ENCODE measurements at places on chromosomes 2 and 18.

DNA sequence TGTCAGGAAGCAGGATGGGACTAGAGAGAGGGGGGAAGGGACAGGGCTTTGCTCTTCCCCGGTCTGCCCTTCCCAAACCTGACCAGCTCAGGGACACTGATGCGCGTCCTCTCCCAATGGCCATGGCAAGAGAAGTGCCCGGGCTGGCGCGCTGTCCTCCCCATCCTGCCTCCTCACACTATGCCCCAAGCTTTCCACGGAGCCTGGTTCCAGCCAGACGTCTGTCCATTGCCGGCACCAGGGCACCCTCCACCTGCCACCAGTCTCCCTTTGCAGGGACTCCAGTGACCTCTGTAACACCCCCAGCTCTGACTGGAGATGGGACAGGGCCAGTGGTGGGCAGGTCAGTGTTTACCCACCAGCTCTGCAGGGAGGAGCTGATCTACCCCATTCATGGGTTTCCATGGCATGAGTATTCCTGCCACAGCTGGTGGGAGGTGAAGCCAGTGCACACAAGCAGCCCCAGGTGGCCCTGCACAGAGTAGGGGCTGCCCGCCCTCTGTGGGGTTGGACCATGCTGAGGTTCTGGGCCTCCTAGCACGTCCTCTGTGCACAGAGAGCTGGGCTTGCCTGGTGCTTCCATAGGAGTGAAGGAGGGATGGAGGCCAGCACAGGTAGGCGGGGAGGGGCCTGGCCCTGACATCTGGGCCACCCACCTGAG lies 109.5 kb downstream of the PXDN start:
- no peak for DNase-seq

- no peak for DNase-seq
Measured at GRCh38 chr2:230124757-230125431, 56.2 kb upstream of the SLC16A14 start.

DNA sequence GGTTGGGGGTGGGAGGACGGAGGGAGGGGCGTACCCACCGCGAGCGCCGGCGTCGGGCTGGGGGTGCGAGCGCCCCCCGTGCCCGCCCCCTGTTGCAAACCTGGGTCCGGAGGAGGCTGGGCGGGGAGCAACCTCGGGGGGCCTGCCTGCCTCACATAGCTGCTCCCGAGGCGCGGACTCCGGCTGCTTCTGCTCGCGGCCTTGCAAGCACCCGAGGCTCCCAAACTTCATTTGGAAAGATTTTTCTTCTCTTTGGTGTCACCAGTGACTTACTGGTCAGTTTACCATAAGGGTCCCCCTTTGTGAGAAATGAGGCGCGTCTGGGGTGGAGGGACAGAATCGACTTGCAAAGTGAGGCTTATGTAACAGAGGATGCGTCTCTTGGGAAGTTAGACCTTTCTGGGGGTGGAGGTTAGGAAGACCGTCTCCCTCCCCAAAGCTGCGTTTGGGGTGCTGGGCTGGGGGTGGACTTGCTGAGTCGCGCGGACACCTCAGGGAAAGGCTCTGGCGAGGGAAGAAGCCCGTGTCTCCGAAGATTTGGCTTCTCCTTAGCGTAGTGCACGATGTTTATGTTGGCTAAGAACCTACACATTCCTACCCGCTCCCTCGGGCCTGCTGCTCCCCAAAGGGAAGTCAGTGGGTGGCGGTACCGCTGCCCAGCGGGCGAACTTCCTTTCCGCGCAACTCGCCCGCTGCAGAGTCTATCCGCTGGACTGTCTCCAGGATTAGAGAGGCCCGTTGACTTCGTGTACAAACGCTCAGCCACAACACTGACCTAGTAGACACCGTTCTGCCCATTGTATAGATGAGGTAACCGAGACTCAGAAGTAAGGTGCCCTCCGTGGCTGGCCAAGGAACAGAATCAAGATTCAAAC lies 559 bp downstream of the TMEM37 start:
- no peak for DNase-seq

- no peak for DNase-seq
Measured at GRCh38 chr2:44778671-44779476, 162.6 kb upstream of the SIX3 start.

DNA sequence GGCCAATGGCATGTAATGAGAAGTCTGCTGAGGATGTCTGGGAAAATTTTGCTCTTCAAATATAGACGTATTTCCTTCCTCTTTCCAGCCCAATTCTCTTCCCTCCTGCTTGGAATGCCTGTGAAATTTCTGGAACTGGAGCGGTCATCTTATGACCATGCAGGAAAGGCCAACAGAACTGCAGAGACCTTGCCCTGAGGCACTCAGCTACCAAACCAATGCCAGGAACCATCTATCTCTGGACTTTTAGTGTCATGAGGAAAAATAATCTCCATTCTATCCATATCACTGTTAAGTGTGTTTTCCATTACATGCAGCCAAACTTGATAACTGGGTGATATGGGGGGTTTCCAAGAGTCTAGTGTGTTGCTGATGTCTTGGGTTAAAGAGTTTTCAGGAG lies 363.7 kb downstream of the SLC4A3 start:
- no peak for DNase-seq

GRCh38 chr18:31516437-31516836 lies 18.5 kb downstream of the DSG2 start:
- no peak for DNase-seq

DNA sequence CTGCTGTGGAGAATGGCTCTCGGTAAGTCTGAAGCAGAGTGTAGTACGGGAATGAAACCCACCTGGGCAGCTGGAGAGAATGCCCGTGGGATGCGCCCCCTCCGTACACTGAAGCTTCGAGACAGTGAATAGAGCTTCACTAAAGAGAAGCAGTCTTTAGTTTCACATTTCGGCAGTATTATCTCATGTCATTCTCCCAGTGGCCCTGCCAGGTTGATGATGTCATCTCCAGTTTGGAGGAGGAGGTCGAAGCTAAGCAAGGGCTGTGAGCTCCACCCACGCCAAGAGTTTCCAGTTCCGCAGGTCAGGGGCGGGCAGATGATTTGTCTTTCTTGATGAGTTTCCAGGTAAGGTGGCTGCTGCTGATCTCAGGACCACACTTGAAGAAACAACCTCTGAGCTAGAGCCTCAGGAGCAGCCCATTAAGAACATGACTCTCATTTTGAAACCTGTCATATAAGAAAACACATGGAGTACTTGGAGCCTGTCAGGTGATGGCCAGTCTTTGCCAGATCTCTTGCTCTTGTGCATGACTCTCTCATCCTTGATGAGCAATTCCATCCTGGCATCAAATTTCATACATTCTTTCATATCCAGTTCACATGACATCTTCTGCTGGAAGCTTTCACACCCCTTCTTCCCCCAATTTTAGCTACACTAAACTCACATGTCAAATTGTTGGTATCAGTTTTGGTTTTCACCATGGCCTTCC lies 475.0 kb downstream of the RNF144A start:
- no peak for DNase-seq
